Activated CD4-positive, alpha-beta T cell treated with anti-CD3 and anti-CD28 coated beads, Interleukin-2, amount 50 U/mL, for 4 hours (primary cell): ENCODE measurements at places on chromosomes 7 and 10.

DNA sequence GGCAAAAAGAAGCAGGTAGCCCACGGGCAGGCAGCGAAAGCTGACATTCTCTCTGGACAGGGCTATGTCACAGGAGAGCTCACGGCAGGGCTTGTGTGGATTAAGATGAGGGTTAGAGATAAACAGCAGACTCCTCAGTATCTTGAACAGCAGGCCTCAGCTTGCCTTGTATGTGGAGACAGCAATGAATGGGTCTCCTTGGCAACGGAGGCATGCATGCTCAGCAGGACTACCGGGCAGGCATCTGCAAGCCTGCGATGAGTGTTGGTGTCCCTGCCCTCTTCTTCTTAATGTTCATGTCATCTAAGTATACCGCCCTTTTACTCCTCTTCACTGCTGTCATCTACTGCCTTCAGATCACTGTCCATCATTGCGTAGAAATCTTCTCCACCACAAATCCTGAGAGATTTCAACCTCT is 81.9 kb upstream of the C1GALT1 start:
- DNase-seq, result no peak

GRCh38 chr7:19116121-19117090 is 1.0 kb downstream of the TWIST1 start:
- DNase-seq, result no peak

GRCh38 chr7:114007386-114007785 is 88.6 kb upstream of the PPP1R3A start:
- no peak for DNase-seq

- no peak for DNase-seq
These were observed 271.9 kb downstream of the TNS3 start for GRCh38 chr7:47310020-47310419.

GRCh38 chr10:46559231-46559671 is 2.8 kb upstream of the GPRIN2 start:
- no peak for DNase-seq

GRCh38 chr7:82397879-82398524 is 45.6 kb downstream of the CACNA2D1 start:
- DNase-seq, result no peak

DNA sequence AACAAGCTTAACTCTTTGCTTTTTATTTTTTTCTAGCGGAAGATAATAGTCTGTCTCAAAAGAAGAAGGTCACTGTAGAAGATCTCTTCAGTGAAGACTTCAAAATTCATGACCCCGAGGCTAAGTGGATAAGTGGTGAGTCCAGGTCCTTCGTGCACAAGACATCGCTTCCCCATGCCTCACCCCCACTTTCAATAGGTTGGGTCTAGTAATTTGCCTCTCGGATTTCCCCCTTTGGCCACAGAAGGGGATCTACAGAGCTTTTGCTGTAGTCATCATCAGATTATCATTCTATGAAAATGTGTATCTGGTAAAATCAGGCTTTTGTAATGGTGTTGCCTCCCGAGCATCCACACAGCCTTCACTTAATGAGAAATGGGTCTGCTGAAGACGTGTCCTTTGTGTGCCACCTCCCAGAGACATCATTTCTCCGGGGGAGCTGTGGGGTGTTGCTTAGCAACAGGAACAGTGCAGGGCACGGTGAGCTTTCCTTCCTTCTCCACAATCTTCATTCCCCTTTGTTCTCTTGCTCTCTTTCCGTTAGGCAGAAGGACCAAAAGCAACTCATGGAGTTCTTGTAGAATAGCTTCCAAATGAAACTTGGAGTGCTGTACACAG is 422.8 kb downstream of the DPP6 start:
- DNase-seq, result no peak

GRCh38 chr7:147774461-147774860 is 816.1 kb upstream of the C7orf33 start:
- no peak for DNase-seq

- DNase-seq, result no peak
These were observed 9.2 kb upstream of the SP8 start for GRCh38 chr7:20795881-20796280.

DNA sequence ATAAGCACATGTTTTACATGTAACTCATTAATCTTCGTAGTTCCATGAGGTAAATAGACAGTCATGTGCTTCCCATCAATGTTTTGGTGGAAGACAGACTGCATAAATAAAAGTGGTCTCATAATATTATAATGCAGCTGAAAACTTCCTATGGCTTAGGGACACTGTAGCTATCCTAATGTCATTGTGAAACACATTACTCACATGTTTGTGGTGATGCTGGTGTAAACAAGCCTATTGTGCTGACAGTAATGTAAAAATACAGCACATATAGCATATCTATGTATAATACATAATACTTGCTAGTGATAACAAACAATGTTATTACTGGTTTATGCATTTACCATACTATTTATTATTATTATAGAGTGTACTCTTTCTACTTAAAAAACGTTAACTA is 37.2 kb upstream of the PLXDC2 start:
- no peak for DNase-seq

DNA sequence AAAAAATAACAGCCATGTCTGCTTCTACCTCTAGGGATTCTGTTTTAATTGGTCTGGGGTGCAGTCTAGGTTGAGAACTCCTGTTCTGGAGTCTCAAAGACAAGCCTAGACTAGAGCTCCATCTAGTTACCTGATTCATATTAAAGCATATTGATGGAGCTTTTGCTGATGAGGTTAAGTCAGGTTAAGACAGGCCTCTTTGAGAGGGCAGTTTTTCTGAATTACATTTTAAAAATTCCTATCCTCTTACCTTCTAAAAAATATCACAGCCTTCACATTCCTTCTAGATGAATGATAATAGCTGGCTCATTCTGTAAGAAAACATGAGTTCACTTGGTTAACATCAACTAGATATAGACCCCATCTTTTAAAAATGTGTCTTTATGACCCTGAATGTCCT is 28.9 kb downstream of the MGAM start:
- DNase-seq, result no peak

- no peak for DNase-seq
These were observed 44.2 kb downstream of the BPGM start for GRCh38 chr7:134690614-134691504.

DNA sequence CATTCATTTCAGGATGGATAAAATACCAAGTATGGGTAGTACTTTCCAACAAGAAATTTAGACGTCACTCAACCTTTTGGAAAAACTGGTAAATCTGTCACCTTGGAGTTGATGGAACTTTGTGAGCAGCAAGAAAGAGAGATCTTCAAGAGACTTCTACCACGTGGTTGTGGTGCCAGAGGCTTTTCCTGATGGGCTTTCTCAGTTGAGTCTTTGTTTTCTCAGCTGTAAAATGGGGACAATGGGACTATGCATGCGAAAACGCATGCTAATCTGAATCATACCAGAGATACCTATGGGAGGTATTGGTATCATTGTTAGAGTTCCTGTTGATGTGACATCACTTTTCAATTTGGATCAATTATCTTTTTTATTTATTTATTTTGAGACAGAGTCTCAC is 59.4 kb downstream of the THNSL1 start:
- no peak for DNase-seq
